T-helper 17 cell (primary cell): ENCODE measurements at places on chromosomes 2 and 18. TPM values are rescaled to one million over a fixed set of nuclear protein-coding genes. Genes with fewer than 3 reads are reported as not detected.

Gene PIEZO2
- not detected for total RNA-seq

Gene ACTG2
- total RNA-seq, result not detected

Gene UPP2
- total RNA-seq, result not detected

Gene C2orf49
- total RNA-seq, result 21.5 TPM
